Epithelial cell of esophagus (primary cell): ENCODE measurements at places on chromosomes 16 and 17.

DNA sequence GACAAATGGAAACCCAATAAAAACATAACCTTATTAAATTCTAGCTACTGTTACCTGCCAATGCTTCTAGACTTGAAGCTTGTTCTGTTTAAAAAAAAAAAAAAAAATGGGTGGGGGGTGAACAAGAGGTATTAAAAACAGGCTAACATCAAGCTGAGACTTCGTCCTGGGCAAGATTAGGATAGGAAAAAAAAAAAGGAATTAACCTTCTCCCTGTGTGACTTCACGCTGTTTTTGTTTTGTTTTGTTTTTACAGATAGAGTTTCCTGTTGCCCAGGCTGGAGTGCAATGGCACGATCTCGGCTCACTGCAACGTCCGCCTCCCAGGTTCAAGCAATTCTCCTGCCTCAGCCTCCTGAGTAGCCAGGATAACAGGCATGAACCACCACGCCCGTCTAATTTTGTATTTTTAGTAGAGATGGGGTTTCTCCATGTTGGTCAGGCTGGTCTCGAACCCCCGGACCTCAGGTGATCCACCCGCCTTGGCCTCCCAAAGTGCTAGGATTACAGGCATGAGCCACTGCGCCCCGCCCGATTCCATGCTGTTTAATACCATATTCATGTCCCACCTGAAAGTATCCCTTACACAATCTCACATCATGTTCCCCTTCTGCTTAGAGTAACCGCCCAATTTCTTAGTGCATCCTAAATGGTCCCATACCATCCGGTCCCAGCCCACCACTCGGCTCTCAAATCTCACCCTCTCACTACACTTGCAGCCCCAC lies 2.2 kb downstream of the USP31 start:
- DNase-seq = peak; percentile 50

DNA sequence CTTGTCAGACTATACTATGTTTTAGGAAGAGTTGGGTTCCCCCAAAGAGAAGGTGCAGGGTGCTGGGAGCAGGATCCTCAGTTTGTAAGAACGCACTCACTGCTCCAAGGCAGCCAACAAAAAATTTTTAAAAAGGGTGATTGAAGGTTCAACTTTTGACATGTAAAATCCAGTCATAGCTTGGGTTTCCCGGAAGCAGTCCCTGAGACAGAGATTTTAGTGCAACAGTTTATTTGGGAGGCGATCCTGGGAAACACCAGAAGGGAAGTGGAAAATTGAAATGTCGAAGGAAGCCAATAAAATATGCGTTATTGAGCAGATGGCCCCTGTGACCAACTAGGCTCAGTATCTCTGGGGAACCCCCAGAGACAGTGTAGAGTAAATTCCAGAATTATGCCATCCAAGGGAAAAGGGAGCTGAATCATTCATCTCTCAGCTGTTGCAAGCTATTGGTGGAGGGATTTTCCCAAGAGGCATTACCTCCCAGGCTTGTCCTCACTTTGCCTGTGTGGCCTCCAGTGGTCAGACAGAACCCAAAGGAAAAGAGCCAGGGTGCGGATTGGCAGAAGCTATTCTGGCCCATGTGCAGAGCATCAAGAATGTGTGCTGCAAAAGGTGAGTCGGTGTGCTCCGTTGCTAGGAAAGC lies 72.9 kb downstream of the HS3ST3B1 start:
- DNase-seq = peak; percentile 52

- no peak for DNase-seq
Observed at GRCh38 chr17:61323909-61324868, 75.5 kb upstream of the TBX2 start.

GRCh38 chr17:1774390-1775176 lies 12.7 kb downstream of the SERPINF1 start:
- DNase-seq = no peak

DNA sequence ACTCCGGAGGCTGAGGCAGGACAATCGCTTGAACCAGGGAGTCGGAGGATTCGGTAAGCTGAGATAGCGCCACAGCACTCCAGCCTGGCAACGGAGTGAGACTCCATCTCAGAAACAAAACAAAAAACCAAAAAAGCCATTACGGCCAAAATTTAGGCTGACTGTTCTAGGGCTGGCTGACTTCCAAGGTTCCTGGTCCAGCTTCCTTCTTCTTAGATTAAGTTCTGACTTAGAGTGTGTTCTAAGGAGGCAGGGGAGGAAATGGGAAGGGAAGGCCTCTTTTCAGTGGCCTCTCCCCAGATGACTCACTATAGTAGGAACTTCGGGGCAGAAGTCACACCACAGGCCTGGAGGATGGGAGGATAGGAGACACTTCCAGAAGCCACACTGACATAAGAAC lies 27.7 kb upstream of the CLEC18B start:
- DNase-seq = peak; percentile 84

DNA sequence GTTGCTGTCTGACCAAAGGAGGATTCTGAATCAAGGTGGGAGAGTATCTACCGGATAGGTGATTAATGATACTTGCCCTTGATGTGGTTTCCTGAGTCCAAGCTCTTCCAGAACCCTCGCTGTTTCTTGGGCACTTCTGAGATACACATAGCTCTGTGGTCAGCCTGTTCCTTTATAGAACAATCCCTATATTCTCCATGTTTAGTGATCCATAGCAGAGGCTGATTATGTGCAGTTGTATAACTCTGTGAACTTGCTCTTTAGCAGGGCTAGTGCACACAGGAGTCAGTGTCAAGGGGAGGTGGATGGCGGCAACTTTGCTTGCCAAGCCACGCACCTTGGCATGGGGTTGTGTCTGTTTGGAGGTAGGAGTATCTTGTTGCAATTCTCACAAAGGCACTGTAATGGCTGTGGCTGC lies 36.1 kb downstream of the ARL4D start:
- DNase-seq = peak; percentile 58

DNA sequence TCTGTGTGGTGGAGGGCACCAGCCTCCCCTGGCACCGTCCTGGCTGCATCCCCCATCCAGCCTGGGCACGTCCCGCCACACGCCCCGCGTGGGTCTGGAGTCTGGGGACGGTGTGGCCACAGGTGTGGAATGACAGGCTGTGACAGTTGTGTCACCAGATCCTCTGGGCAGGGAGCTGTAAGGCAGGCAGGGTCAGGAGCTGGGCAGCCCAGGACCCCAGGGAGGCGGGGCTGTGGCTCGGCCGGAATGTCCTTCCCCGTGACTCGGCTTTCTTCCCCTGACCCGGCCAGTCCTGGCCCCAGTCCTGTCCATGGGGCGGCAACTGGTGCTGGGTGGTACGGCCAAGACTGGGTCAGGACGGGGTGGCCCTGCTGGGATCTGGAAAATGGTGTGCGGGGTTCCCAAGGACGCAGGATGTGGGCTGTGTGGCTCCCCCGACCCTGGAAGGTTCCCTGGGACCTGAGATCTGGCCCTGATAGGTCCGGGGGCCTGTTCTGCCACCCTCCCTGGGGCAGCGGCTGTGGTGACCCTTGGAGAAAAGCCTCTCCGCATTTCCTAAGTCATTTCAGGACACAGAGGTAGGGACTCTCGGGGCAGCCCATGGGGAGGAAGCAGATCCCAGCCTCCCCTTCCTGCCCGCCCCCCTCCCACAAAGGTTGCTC lies 3.3 kb upstream of the SLC16A3 start:
- DNase-seq = no peak

DNA sequence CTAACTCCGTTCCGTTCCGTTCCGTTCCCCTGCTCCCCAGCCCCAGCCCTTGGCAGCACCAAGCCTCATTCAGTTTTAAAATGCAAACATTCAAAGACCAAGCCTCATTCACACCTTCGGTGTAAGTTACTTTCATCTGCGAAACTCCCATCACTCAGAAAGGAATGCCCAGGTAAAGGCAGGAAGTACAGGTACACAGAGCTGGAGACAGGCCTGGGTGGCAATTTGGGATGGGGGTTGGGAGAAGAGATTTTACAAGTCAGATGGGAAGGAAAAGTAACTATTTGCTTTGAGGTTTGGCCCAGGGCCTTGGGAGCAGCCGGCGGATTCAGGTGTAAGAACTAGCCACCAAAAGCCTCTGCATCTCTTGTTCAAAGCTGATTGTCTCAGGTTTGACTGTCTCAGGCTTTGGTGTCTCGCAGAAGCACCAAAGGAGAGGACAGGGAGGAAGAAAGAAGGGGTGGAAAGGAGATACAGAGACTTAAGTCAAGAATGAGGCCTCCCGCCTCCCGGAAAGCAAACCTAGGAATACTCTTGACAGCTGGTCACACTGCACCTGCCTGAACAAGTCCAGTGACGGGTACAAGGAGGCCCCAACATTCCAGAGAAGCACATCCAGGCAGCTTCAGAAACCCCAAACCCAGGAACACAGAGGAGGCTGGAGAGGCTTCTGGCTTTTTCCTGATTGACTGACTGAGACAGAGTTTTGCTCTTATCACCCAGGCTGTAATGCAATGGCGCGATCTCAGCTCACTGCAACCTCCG lies 54.7 kb downstream of the NXN start:
- DNase-seq = peak; percentile 97

DNA sequence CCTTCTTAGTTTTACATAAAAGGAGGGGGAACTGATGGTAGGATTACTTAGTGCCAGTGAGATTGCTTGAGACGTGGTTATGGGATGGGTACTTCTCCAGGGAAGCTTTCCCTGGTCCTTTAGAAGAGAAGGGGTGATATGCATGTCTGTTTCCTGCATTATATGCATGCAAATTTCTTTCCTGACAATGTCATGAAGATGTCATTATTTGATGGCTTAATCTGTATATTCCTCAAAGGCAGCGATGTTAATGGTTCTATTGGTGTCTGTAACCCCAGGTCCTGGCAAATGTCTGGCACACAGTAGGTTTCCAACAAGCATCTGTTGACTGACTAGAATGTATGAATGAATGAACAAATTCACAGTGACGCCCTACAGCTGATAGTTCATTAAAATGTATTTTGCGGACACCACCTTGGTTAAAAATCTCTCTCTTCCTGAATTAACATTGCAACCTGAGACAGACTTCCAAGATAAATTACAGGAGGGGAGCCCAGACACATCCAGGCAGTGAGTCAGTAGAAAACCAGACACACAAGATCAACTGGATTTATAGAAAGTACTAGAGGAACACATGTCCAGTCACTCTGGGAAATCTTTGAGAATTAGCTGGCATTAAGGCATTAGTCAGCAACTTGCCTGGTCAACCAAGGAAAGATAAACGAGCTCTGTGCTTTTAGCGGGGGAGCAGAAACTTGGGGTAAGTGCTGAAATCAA lies 293.4 kb downstream of the XYLT1 start:
- DNase-seq = peak; percentile 41

GRCh38 chr17:72373910-72374741 lies 253.3 kb downstream of the SOX9 start:
- DNase-seq = no peak

- DNase-seq = no peak
Observed at GRCh38 chr16:89050868-89051311, 42.8 kb upstream of the ACSF3 start.

DNA sequence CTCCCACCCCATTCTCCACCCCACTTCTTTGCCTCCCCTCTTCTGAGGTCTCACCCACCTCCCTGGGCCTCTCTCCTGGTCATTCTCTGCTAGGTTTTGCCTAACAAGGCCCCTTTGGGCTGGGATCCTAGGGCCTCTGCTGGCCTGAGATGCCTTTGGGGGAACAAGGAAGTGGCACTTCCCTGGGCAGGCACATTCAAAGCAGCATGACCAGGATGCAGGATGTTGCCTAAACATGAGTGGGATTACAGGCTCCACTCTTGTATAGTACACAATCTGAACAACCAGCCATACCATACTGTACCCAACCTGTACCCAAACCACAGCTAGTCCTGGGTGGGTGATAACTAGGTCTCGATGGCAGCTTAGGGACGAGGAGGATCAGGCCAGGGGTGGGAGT lies 9.0 kb downstream of the GALK1 start:
- DNase-seq = no peak

DNA sequence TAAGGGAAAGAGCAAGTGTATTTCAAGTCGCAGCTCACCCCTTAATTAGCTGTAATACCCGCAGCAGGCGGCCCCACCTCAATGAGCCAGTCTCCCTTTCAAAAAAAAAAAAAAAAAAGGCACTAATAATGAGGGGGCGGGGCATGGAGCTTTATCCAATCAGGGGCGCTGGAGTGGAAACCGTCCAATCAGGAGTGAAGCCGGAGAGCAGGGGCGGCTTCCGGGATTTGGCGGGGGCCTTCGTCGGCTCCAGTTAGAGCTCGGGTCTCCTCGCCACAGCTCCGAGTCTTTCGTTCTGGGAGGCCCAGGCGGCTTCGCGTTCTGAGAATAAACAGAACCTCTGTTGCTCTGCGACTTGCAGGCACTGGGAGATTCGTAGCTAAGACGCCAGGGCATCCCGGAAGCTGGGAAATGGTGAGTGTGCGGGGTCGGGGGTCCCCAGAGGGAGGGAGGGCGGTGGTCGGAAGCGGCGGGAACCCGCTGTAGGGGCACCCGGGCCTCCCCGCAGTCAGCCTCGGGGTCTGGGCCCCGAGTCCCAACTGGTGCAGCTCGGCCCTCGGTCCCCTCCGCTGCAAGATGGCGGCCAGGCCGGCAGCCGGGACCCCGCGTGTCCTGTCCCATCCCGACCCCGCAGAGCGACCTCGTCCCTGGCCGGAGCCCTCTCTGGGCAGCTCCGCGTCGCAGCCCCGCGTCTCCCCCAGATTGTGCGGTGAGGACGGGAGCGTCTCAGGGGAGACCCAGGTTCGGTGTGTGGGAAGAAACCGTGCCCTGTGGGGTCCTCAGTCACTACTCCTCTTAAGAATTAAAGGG lies at the start of gene ZNF267:
TSS of gene ZNF267 (plus strand) at position 252 of the 810 bp plus-strand sequence. CDS start at position 412, 160 bp downstream.
- peak; percentile 92 for DNase-seq

- DNase-seq = no peak
Observed at GRCh38 chr16:4263504-4264436, 9.1 kb downstream of the TFAP4 start.

DNA sequence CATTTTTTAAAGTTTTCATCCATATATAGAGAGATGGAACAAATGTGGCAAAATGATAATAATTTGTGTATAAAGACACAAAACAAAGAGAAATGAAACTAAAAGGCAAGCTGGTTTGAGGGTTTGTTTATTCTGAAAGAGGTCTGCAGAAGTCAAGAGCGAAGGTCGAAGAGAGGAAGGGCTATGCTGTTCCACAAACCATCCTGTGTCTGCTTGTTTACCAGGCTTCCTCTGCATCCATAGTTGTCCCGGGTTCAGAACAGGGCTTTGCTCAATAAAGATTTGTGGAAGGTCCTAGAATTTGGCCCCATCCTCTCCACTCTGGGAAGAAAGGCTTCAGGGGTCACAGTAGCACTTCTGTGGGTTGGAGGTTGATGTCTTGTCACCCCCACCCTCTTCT lies 2.4 kb upstream of the MARVELD3 start:
- DNase-seq = no peak

DNA sequence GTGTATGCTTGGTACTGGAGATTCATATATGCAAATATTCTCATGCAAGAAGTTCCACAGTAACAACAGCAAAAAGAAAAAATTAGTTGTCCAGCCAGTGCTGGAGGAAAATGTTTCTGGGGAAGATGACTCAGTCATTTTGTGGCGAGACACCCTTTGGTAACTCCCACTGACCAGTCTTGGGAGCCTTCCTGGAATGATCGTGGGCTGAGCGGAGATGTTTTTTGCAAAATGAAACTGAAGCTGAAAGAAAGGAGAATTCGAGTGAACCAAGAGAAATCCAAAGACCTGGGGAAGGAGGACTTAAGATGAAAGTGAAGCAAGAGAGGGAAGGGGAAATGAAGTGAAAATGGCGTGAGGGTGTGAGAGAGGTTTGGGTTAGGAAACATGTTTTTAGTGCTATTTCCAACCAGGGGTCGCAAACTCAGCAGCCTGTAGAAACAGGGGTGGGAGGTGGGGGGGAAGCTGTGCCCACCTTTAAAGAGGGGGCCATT lies 5.2 kb downstream of the ITPRIPL2 start:
- DNase-seq = peak; percentile 83

GRCh38 chr17:82134101-82134500 lies 36.1 kb upstream of the FASN start:
- peak; percentile 41 for DNase-seq
